ENCODE measurements at places on chromosomes 3 and 15.

DNA sequence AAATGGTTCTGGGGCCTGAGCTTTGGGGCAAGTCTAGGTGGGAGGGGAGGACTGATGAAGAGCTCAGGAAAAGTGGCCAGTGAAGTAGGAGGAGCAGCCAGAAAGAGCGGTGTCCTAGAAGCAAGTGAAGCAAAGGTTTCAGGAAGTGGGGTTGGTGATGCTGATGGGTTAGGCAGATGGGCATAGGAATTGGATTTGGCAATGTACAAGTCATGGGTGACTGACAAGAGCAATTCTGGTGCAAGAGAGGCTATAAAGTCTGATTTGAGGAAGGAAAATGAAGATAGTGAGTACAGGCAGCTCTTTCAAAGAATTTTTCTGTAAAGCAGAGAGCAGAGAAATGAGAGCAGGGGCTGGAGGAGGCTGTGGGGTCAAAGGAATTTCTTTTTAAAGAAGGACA, 19.7 kb downstream of the ALPK3 start:
- DNase-seq, result no peak

DNA sequence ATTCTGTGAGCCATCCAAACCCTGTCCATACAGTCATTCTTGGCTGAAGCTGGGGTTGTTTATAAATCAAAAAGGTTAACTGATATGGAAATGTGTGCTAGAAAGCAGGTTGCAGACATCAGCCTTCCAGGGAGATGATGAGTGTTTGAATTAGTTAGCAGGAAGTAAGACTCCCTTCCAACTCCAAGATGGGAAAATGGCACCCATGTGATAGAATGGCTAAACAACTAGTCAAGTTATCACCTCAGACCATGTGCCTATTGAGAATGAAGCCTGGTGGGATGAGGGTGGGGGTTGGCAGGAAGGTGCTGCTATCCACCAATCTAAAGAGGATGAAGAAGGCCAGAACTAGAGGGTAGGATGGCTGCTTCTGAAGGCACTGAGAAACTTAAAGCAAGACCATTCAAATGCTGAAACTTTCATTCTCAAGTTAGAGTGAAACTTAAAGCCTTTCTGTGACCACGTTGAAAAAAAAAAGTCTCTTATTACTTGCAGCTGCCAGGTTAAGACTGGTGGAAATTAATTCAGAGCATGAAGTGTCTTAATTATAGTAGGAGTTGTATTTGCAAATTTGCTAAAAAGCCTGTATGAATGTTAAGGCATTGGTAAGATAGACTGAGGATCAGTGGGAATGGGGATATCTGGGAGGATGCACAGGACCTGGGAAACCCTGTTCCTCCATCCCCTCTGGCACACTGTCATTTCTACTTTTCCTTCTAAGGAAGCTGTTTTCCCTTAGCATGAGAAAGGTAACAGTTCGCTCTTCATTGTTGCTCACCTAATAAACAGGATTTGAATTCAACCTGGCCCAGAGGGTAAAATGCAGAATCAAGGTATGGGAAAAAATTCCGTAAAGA, 36.8 kb downstream of the CCR3 start:
- DNase-seq, result no peak

DNA sequence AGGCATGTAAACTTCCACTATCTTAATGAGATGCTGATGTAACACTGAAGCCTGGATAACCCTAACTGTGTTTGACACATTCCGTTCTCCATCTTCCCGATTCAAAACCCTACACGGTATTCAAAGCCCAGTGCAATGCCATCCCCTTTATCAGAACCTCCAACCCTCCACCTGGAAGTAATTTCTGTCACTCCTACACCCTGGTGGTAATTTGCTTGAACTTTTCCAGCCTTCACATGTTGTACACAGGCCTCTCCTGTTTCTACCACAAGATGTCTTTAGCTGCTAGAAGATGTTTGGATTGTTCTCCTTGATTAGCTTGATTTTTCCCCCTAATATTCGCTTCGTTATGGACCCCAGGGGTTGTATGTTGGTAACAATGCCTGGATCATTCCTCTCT, 208.9 kb downstream of the CHST2 start:
- no peak for DNase-seq

- peak; percentile 68 for DNase-seq
Measured at GRCh38 chr3:41711651-41712050, 250.3 kb downstream of the ULK4 start.

DNA sequence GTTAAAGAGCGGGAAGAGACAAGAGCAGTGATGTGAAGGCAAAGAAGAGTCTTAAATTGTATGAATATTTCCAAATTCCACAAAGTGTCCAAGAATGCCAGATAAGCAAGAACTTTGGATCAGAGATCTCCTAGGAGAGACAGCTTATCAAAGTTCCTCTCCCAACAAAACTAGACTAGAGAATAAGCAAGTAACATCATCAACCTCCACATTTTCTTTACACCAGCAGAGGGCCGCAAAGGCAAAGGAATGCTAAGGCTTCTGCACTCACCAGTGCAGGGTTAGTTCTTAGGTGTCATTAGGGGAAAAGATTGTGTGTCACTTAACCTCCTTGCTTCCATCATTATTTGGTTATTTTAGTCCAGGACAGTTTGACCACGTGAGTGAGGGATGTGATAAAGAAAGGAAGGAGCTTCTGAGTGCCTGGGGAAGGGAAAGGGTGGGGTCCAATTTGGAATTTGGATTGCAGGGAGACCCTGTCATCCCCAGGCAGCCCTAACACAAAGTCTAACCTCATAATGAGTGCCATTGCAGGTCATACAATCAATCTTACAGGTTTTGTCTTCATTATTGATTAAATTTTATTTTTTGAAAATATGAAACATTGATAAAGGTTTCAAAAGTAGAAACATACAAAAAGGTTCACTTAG, 7.5 kb upstream of the CMTM6 start:
- peak; percentile 42 for DNase-seq

GRCh38 chr3:194166682-194167479, 30.9 kb downstream of the HES1 start:
- DNase-seq, result no peak

DNA sequence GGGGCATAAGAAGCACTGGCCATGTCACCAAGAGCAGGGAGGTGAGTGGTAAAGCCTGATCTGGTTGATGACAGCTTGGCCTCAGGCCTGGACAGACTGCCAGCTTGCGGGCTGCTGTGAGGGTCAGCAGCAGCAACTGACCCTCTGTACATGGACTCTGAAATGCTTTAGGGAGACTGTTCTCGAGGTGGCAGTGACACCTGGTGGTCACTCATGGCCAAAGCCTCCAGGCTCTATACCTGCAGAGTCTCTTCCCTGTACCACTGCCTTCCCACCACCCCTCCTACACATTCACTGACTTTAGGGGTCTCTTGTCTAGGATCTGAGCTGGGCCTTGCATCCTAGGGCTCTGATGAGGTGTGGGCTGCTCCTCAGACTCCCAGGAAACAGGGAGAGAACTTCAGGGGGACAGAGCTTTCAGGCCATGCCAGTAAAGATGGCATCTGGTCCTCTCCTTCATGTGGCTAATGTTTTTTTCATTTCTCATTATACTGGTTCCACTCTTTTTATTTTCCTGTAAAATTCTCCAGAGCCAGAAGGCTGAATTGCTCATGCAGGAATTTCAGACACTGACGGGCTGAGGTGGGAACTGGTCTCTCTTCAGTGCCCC, 17.2 kb upstream of the TIMP4 start:
- no peak for DNase-seq

DNA sequence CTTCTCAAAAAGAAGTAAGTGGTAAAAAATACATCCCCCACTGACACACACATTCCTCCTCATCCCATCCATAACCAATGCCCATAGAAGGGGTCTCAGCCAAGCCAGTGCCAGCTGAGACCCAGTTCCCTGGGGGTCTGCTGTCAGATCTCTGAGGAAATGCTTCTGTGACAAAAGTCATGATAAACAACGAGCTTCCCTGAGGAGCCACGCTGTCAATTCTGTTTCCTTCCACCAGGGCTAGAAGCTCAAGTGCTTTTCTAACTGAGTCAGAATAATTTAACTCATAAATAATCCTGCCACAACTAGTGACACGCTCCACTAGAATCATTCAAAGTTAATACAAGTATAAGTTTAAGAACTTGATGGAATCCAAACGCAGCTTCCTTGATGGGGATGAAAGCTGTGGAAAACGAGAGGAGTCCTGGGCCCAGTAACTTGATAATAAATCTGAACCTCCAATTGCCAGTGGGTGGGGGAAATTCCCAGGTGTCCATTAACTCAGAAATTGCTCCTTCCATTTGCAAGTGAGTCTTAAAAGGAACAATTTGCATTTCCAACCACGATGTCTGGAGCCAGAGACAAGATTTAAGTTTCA, 348.7 kb upstream of the LMCD1 start:
- DNase-seq, result no peak

DNA sequence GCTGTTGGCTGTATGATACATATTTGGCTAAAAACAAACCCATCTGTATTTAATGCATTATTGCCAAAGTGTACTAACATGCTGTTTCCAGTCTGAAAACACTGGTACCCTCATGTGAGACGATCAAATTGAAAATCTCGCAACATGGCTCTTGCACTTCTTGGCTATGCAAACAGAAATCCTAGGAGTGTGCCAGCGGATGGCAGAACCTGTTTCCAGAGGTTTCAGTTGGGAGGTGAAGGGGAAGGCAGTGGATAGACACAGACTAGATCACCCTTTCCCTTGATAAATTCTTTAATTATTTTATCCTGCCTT, 350.3 kb downstream of the TUSC7 start:
- DNase-seq, result no peak

GRCh38 chr15:63381301-63382204, at the start of gene CA12:
TSS of gene CA12 (minus strand) at chr15:63381846. CDS start at chr15:63381720, 126 bp downstream.
- no peak for DNase-seq

GRCh38 chr3:4334548-4334947, 31.4 kb downstream of the SETMAR start:
- DNase-seq, result no peak

- no peak for DNase-seq
Measured at GRCh38 chr15:95097361-95097760, 866.0 kb downstream of the MCTP2 start.

GRCh38 chr15:57472861-57473260, 96.6 kb downstream of the CGNL1 start:
- no peak for DNase-seq

DNA sequence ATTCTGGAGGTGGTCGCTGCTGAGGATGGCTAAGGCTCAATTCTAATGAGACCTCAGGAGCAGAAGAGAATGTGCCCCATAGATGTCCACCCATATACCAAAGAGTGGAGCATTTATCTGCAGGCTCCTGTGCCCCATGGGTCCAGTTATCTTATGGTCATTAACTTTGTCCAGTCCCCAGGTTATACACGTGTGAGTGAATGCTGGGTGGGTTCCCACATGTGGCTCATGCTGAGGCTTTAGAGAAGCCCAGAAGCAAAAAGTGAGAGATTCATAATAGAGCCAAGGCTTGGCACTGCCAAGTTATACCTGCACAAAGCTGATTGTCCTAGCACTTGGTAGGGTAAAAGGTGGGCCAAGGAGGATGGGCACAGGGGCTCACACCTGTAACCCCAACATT, 30.0 kb upstream of the MINAR1 start:
- DNase-seq, result no peak

DNA sequence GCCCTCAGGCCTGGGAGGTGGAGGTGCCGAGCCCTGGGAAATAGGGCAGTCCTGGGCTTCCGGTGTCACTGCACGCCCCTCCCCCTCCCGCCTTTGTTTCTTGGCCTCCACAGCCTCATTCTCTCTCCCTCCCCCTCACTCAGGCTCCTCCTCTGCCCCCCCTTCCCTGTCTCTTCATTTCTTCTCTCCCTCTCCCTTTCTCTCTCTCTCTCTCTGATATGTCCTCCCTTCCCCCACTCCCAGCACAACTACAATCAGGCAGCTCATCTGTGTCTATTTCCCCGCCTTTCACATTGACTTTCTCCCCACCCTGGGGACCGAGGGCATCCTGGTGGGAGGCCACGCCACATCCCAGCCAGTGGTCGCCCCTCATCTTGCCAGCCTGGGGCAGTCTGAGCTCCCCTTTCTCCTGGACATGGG, 40.2 kb downstream of the IDH2 start:
- no peak for DNase-seq

DNA sequence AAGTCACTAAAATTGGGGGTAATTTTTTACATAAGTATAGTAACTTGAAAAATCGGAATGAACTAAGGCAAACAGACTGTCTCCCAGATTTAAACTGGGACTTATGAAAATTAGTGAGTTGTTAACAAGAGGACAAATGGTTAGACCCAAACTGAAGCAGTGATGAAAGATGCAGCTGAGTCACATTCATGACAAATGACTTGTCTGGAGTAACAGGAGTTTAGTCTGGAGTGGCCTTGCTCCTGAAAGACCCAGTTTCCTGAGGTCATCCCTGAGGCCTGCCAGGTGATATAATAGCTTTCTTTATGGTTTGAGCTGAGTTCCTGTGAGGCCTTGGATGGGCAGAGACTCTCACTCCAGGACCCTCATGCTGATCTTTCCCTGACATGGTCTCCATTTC, 9.6 kb upstream of the CTDSPL start:
- no peak for DNase-seq

DNA sequence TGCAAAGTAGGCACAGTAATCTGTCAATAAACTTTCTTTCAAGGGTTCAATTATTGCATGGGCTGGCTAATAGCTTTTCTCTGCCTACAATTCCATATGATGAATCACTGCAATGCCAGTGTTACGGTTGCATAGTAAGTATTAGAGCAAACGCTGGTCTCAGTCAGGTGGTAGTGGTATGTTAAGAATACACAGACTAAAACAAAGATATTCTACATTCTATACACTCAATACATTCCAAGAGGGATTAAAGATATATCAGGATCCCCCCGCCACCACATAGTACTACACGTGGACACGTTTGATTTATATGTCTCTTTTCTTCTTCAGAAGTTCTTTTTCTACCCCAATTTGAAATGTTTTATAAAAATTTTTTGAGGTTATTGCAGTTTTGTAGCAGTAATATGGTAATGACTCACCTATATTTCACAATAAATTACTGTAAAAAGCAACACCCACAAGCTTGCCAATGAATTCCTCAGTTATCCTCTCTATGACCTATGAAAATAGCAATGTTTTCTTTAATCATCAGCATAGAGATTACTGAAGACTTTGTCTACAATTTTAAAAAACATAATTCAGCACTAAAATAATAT, 68.2 kb downstream of the CD200R1L start:
- peak; percentile 86 for DNase-seq

All from fibroblast of skin of left quadriceps (primary cell).